Activated T-cell treated with anti-CD3 and anti-CD28 coated beads for 48 hours (primary cell): ENCODE measurements at places on chromosomes 6 and 20.

DNA sequence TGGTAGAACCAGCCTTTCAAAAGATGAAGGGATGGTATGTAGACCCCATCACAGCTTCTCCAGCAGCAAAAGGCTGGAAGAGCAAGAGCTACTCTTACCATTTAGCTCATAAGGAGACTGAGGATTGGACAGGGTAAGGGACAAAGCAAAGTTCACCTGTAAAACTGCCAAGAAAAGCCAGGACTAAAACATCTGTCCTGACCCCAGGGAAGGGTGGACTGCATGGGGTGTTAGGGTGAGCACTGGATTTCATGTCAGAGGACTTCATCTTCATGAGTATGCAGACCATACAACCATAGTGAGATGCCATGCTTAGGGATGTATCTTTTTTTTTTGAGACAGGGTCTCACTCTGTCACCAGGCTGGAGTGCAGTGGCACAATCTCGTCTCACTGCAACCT is 19.3 kb downstream of the AHCY start:
- DNase-seq: no peak

DNA sequence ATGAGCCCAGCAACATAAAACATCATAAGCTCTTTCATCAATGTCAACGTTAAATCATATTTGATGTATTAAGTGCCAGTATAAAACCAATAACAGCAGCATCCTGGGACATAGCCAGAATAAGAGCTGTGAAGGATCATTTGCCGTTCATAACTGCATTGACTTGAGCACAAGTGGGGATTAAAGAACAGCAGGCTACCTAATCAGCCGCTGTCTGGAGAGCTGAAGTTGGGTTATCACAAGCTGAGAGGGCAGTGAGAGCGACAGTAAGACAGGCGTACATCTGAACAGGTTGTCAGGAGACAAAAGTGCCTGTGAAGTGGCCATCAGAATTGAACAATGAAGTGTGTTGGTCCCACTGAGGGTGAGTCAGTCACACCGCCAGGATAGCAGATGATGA is 269.6 kb downstream of the GRIK2 start:
- DNase-seq: no peak

DNA sequence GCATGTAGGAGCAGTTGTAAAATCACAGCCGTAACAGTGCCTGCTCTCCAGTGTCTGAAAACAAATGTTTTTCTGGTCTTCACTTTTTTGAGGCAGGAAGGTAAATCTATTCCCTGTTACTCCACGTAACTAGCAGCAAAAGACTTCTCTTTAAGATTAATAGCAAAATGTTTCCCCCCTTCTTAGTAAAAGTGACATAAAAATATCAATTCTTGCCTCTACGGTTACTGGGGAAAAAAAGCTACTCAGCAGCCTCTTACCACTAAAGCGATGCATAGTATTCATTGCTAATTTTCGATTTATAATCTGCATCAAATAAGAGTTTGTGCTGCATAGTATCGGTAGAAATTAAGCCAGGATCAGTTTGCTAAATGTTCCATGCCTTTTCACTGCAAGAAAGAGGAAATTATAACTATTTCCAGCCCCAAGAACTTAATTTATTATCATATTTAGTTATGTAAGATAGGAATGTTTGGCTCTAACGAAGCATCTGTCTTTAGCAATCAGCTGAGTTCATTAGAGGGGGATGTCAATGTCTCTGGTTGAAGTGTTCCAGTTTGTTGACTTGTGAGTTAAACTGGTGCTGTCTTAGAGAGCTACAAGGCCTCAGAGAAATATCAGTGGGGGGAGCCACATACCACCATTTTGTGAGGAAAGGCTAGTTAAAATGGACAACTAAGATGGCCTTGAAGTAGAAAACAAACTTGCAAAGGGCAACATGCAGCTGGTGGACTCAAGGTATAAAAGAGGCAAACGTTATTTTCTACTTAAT is 617 bp upstream of the TSPYL1 start:
- DNase-seq: no peak

DNA sequence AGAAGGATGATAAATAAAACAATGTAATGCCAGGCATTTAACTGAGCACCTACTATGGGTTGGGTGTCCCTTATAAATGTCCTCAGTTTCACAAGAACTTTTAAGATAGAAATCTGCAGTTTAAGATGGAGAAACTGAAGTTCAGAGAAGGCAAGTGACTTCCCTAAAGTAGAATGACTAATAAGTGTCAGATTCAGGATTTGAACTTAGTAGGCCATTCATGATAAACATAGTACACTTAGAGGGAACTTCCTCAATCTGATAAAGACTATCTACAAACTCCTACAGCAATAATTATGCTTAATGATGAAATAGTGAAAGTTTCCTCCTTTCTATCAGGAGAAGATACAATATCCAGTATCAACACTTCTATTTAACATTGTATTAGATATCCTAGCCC is 43.9 kb downstream of the NCR2 start:
- no peak for DNase-seq

- no peak for DNase-seq
Observed at GRCh38 chr6:70557998-70558397, 8.7 kb upstream of the SDHAF4 start.

GRCh38 chr6:142653710-142654420 is 291.1 kb downstream of the HIVEP2 start:
- DNase-seq: no peak

- no peak for DNase-seq
Observed at GRCh38 chr6:124546601-124547000, 415.6 kb upstream of the RNF217 start.

DNA sequence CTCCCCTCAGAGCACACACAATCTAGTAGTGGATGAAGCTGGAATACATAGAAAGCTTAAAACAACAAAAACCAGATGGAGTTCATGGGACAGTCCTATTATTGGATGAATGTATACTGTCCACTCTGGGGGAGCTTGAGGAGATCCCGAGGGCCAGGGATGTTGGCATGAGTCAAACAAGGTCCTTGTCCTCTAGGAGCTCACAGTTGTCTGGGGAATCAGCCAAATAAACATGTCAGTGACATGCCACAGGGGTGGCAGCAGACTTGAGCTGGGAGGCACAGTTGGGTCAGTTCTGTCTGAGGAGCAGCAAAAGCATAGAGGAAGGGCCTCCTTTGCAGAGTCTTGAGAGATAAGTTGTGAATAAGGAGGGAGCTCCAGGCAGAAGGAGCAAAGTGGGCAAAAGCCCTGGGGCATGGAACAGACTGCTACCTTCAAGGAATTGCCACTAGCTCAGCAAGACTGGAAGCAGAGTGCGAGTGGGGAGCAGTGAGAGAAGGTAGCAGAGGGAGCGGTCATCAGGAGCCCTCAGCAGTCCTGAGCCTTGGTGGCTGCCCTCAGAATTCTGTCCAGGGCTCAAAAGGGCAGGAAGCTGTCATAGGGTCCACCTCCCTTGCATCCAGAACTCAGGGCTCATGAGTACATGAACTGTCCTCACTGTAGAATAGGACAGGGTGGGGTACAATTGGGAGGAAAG is 22.1 kb downstream of the L3MBTL1 start:
- DNase-seq: no peak
